GOT3 (cell line): ENCODE measurements at places on chromosomes 2 and 18.

DNA sequence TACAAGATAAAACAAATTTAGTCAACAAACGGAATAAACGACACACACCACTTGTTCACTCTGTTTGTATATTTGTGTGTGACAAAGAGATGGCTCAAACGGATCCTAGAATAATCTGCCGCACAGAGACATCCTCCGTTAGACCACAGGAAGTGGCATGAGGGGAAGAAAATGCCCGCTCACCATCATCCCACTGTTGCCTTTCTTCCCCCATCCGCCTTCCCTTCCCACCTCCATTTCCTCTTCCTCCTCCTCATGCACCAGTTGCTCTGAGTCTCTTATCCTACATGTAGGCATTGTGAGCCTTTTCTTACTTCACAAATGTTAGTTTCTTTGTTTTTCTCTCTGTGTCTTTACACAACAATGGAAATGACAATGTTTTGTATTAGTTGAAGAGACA lies 228.5 kb upstream of the SMIM21 start:
- DNase-seq: no peak

DNA sequence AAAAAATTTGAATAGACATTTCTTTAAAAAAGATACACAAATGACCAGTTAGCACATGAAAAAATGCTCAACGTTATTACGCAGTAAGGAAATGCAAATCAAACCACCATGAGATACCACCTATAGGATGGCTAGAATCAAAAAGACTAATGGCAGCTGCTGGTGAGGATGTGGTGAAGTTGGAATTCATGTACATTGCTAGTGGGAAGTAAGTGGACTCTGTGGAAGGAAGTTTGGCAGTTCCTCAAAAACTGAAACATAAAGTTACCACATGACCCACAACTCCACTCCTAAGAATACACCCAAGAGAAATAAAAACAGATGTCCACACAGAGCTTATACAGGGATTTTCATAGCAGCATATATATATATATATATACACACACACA lies 51.2 kb downstream of the MBP start:
- DNase-seq: no peak

DNA sequence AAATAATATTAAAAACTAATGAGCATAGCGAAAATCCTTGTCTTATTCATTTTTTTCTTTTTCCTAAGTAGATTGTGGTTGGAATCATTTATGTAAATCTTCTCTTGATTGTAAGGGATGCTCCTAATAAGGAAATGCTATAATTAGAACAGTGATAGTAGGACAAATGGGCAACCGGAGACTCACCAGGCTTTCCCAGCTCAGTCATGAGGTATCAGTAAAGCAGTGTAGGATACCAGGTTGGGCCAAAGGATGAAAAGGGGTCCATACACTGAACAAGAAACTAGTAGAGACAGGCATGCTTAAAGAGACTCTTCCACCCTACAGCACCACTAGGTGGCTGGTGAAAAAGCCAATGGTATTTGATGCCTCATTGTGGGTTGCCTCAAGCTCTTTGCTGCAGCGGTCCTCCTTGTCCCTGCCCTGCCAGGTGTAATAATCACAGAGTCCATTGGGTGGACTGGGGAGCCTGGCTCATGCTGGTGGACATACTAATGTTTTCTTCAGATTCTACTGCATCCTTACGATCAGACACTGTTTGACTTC lies 71.4 kb upstream of the FAM98A start:
- no peak for DNase-seq

DNA sequence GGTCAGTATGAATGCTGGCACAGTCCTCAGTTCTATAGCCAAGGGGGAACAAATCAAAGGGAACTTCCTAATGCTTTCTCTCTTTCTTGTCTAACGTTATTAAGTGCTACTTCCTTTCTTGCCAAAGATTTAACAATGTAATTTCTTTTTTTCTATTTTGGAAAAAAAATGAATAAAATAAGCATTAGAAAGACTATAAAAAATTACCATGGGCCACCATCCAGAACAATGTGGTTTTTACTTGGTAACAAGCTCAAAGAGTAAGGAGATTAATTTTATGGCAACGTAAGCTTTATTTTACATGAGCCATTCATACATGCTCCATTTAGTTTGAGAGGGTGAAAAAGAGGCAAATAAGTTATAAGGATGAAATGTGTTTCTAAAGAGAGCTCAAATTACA lies 40.1 kb downstream of the SERPINE2 start:
- DNase-seq: no peak

DNA sequence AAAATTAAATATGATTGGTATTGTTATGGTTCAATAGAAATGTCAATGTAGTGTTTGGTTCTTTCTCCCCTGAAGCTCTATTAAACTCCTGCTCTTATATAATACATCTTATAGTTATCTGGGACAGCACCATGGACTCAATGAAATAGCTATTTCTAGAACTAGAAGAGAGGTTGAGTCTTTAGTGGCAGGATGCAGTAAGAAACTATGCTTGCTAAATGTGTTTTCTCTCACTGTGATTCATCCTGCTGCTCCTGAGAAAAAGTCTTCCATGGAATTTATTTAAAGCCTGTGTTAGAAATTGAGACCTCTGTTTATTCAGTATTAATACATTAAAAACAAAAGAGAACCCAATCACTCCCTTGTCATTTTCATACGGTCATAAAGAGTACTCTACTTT lies 61.5 kb downstream of the G6PC2 start:
- no peak for DNase-seq

GRCh38 chr18:48767090-48767690 lies 183.6 kb downstream of the SMAD7 start:
- no peak for DNase-seq

DNA sequence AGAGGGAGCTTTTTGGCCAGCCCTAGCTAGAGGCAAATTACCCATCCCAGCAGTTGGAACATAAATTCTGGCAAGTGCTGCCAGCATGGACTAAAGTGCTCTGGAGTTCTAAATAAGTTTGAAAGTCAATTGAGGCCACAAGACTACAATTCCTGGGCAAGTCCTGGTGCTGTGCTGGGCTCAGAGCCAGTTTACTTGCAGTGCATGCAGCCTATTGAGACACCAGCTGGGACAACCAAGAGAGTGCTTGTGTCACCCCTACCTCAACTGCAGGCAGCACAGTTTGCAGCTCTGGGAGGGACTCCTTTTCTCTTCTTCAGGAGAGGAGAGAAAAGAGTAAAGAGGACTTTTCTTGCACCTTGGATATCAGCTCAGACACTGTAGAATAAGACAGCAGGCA lies 277.2 kb upstream of the TMEFF2 start:
- no peak for DNase-seq

- no peak for DNase-seq
Measured at GRCh38 chr18:59148192-59148591, 8.5 kb downstream of the SEC11C start.

- DNase-seq: no peak
Measured at GRCh38 chr2:201182650-201183364, at the start of gene CASP10. TSS of gene CASP10 (plus strand) at chr2:201183141. CDS start at chr2:201185778, 2,637 bp downstream.

DNA sequence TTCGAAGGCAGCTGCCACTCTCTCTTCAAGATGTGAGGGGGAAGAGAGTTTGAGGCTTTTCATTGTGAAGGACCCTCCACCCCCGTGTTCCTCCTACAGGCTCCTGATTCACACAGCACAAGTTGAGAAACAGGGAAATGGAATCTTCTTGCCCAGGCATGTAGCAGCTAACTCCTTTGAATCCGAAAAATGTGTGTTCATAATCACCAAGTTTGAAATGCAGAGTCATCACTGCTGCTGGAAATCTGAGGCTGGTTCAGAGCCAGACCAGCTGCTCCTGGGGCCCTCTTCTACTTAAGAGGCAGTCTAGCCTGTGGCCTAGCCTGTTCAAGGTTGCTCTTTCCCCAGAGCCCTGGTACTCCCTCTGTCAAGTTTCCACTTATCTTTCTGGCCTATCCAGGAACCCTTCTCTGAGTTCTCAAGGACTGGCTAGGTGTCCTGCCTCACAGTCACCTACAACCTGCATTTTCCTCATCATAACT lies 166.4 kb downstream of the TMEM247 start:
- no peak for DNase-seq

GRCh38 chr18:79507076-79507545 lies 111.4 kb downstream of the NFATC1 start:
- no peak for DNase-seq

DNA sequence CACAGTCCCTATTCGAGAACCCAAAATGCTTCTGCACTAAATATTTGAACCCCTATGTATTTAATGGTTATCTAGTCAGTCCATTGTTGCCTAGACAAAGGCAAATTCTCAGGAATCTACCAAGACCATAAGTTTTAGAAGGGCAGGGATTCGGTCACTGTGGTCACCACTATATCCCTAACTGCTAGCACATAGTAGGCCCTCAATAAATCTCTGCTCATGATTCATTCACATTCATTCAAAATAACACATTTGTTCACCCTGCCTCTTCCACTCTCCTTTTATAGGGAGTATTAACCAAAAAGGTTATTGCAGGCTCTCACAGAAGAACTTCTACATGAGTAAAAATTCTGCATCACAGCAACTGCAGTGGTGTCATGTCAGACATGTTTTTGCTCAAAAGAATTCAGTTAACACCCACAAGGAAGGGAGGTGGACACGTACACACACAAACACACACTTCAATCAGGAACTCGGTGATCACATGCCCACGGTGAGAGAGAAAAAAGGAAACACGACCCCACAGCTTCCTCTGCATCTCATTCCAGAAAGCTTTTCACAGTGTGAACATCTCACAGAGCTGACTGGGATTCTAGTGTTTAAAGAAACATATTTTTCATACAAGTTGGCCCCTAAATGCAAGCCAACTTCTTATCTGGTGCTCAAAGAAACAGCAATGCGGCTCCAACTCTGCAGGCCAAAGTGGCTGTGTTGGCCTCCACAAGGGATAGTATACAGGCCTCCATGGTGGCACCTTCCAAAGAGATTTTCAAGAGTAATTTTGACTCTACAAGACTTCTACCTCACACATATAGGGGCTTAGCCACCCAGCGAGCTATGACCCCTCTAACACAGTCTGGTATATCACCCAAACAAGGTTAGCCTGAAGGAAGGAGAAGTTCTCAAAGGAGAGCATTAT lies 98.0 kb downstream of the ANKRD44 start:
- no peak for DNase-seq

GRCh38 chr18:40608226-40608625 lies 1346.8 kb upstream of the PIK3C3 start:
- no peak for DNase-seq

- no peak for DNase-seq
Measured at GRCh38 chr2:33577668-33578067, 21.4 kb downstream of the FAM98A start.

GRCh38 chr2:207987025-207987716 lies 38.2 kb downstream of the PLEKHM3 start:
- DNase-seq: no peak

- DNase-seq: no peak
Measured at GRCh38 chr2:229815858-229816257, 101.5 kb upstream of the DNER start.

GRCh38 chr2:18752667-18753422 lies 163.5 kb upstream of the NT5C1B start:
- DNase-seq: no peak

GRCh38 chr2:98134172-98135005 lies 47.4 kb downstream of the VWA3B start:
- no peak for DNase-seq

GRCh38 chr18:60669938-60670337 lies 297.4 kb upstream of the MC4R start:
- no peak for DNase-seq

GRCh38 chr2:9741110-9741509 lies 102.2 kb upstream of the TAF1B start:
- DNase-seq: no peak

DNA sequence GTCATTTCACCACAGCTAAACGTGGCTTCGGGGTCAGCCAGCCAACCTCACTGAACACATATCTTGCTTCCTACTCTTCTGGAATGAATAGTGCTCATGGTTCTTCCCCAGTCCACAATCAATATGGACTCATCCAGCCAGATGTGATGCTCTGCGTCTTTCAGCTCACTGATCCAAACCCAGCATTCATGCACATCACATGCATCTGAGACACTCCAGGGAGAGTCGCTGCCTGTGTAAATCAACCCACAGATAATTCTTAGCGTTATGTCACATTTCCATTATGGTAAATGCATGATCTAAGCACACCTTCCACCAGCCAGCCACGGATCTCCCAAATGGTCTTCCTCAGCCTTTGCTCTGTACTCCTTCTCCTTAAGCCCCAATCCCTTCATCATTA lies 306.7 kb upstream of the CHAC2 start:
- DNase-seq: no peak

GRCh38 chr2:155377266-155377680 lies 678.8 kb downstream of the KCNJ3 start:
- DNase-seq: no peak

DNA sequence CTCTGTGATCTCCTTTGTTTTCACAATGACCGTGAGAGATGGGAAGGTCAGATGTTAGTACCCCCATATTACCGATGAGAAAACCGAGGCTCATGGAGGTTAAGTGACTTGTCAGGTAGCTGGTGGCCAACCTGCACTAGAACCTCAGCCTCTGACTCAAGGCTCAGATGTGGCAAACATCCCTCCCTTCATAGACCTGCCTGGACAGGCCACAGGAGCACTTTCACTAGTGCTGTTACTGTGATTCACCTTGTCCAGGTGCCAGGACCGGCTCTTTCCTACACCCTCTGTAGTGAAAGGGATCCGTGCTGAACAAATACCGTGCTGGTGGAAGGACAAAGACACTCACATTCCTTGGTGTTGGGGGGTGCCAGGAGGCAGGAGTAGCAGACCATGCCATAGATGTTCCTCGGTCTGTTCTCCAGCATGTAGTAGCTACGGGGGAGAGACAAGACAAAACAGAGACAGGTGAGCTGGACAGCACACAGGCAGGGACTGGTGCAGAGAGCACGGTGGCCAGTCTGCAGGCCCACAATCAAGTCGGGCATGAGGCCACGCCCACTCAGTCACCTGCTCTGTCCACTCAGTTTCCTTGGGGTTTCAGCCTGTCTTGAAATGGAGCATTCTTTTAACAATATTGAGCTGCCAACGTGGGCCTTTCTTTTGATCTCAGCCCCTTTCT lies 65.9 kb downstream of the EDAR start:
- no peak for DNase-seq

DNA sequence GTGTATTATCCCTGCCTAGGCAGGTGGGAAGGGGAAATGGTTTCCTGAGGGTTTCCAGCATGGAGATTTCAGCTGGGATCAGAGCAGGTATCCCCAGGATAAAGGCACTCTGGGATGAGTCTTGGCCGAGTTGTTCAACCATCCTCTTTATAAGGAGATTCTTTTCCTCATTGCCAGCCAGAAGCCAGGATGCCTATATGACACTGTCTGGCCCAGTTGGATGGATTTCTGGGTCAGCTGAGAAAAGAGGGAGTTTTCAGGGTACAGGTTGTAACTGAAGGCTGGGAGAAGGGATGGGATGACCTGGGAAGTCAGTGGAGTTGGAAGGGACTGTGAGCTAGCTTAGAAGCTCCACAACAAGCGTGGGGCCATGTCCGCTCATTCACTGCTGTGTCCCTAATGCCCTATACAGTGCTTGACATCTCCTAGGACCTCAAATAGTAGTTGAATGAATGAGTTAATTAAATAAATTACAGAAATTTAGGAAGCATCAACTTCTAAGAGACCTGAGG lies 8.3 kb downstream of the RHOB start:
- DNase-seq: no peak

- no peak for DNase-seq
Measured at GRCh38 chr2:102520009-102520408, 47.0 kb downstream of the SLC9A4 start.

GRCh38 chr2:51825823-51826222 lies 793.9 kb upstream of the NRXN1 start:
- no peak for DNase-seq
